Pancreas (tissue), 10 donors: ENCODE measurements at places on chromosomes 5 and 9.

- DNase-seq = no peak
Measured at GRCh38 chr9:9783711-9784110, 829.1 kb downstream of the PTPRD start.

DNA sequence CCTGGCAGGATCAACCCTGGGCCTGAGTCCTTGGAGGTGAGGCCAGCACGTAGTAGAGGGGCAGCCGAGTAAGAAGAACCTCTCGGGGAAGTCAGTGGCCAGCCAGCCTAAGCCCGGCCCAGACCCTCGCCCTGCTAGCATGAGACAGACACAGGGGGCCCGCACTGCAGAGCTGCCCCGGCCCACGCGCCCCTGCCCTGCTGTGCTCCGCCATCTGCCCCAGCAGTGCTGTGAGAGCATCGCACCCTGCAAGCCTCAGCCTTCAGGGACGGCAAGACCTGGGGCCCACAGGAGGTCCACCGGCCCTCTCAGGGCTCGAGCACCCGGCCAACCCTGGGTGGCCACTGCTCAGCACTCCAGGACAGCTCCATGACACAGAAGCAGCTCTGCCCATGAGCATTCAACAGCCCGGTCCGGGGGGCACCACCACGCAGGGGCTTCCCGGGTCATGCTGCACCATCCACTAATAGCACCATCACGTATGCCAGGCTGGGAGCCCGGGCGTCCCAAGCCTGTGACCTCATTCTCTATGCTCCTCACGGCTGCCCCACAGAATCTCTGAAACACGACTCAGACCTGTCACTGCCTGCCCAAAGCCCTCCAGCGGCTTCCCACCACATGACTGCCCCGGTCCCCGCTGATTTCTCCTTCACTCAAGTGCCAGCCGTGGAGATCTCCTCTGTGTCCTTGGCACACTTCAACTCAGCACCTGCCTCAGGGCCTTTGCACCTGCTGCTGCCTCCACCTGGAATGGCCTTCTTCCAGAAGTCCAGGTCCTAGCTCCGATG, 38.1 kb downstream of the ADAMTS2 start:
- no peak for DNase-seq

- DNase-seq = no peak
Measured at GRCh38 chr5:153866176-153866575, 172.5 kb downstream of the FAM114A2 start.

DNA sequence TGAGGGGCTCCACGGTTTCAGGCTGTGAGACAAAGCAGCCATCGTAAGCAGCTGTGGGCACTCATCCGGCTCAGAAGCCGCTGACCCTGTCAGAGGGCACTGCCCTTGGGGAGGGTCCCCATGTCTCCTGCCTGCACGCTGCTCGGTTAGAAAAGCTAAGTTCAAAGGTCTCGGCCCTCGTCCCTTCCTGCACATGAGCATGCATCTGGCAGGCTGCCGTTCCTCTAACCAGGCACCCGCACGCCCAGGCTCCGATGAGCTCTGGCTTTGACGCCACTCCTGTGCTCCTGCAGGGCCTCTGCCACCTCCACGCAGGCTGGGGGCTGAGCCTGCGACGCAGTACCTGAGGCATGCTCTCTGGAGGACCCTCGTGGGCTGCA, 51.3 kb downstream of the NKD2 start:
- peak; percentile 60 for DNase-seq

GRCh38 chr9:136518623-136519022, 27.2 kb downstream of the NOTCH1 start:
- no peak for DNase-seq

GRCh38 chr5:139514486-139514856, 31.9 kb upstream of the STING1 start:
- DNase-seq = no peak

- DNase-seq = no peak
Measured at GRCh38 chr5:15004506-15004905, 132.9 kb upstream of the ANKH start.

DNA sequence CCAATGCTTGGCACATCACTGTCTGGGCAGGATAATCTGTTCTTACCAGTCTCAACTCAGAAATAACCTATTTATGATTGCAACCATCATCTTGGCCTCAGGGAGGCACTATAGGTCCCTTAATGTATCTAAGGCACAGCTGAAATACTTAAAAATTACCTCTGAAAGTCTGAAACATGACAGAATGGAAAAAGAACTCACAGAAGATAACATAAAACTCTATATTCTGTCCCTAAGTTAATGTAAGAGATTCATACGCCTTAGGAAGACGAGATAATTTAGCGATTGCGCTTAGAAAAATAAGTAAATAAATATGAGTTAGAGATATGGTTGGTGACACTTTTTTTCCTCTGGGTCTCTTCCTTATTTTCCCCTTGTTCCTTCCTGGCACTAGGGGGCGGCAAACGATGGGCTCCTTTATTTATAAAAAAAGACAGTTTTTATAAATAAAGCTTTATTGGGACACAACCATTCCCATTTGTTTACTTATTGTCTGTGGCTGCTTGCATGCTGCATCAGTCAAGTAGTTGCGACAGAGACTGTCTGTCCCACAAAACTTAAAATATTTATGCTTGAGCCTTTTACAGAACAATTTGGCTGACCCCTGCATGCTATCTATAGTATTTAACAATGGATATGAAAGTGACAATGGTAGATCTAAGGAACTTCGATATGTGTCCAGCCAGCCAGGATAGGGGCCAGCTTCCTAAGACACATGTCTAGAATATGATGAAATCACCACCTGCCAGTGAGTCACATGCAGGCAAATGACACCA, 79.6 kb downstream of the PDE4D start:
- DNase-seq = no peak

GRCh38 chr9:22449719-22450118, 3.1 kb downstream of the DMRTA1 start:
- DNase-seq = no peak

- no peak for DNase-seq
Measured at GRCh38 chr5:115541611-115542010, 3.0 kb downstream of the FEM1C start.

DNA sequence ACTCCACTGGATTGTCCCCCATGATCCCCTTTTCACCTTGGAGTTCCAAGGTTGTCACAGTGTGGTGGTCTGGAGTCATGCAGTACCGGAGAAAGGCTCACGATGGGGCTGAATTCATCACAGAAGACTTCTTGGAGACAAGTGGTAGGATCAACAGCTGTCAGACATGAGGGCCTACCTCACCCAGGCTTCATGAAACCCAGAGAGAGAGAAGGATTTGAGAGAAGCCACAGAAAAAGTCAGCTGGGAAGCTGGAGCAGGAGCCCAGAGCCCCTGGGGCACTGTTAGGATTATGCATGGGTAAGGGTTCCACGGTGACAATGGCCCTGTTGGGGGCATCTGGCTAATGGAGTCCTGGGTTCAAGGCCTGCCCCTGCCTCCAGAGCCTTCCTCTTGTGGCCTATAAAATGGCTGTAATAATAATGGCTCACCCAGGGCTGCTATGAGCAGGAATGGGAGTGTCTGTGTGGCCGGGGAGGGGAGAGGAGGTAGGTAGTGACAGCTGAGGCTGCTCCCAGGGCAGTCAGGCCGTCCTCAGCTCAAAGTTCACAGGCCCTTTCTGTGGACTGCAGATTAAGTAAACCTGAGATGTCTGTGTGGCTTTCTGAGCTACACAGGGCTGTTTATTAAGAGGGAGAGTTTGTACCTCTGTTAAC, 910 bp downstream of the TRIM14 start:
- no peak for DNase-seq

DNA sequence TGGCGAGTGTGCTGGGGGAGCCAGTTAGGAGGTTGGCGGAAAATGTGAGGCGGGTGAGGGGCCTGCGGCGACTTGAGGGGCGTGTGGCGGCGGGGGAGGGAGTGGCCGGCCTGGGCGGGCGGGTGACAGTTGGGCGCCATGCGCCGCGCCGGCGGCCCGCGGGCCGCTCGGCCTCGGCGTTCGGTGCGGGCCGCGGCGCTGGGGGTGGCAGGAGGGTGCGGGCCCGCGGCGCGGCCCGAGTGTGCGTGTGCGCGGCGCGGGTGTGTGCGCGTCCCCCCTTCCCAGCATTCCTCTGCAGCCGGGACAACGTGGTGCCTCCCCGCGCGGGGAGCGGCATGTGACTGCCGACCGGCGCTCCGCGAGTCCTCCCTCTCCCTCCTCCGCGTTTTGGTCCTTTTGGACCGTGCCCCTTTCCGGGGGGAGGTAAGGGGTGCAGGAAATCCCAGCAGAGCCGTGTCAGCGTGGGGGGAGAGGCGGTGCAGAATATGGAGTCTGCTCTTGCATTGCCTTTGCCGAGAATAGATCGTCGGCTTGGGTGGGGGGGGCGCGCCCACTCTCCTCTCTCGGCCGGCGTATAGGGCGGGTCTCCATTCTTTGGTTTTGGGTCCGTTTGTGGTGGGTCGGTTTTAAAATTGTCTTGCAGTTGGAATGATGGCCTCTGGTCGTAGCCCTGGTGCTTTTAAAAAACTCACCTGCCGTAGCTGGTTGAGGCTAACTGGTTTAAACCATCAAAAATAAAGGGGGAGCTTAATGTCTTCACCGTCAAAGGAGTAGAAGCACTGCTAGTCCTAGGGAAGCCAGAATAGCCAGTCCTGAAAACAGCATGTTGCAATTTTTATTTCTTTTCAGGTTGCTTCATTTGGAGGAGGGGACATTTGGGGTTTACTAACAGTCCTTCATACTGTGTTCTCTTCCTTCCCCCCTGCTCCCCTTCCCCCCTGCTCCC, 2.0 kb downstream of the LARP1 start:
- DNase-seq = peak; percentile 56

GRCh38 chr5:159518371-159518770, 188.1 kb upstream of the IL12B start:
- DNase-seq = no peak

GRCh38 chr9:87638292-87638691, 87.6 kb upstream of the CTSL start:
- DNase-seq = no peak
